ENCODE measurements at places on chromosomes 16 and 17.

GRCh38 chr16:14289692-14290340, 218.7 kb downstream of the MRTFB start:
- DNase-seq: no peak

DNA sequence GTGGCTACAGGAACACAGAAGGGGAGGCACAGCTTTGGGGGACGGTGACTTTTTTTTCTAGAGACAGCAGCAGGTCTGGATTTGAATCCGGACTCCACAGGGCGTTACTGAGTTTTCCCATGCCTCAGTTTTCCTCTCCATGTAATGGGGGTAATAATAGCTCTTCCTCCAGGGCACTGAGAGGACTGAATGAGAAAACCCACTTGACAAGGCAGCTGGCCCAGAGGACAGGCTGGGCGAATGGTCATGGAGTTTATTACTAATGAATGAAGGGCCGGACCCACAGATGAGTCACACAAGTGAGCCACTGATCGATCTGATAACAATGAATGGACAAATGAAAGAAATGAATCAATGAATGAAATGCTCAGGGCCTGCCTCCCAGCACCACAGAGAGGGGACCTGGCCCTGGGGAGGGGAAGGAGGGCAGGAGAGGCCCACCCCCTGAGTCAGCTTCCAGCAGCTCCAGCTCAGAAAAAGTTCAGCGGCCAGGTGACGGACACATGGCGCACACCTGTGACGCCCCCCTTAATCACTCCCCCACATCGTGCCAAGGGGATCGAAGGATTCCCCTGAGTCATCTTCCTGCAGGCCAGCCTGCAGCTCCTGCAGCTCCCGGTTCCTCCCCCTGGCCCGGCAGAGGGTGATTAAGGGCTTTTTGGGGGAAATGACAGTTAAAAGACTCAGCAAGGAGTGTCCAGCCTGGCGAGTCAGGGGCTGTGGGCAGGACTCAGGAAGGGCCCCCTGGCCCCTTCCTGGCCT, 54.3 kb downstream of the SOCS1 start:
- peak; percentile 79 for DNase-seq

- DNase-seq: no peak
Measured at GRCh38 chr16:54071514-54071913, 215.1 kb downstream of the IRX3 start.

DNA sequence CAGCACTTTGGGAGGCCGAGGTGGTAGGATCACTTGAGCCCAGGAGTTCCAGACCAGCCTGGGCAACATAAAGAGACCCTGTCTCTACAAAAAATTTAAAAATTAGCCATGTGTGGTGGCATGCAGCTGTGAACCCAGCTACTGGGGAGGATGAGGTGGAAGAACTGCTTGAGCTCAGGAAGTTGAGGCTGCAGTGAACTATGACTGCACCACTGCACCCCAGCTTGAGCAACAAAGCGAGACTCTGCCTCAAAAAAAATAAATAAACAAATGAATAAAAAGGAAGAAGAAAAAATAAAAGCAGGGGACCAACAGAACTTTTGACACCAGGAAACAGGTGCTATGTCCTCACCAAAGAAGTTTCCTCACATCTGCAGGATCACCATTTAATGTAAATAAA, 14.2 kb downstream of the TERF2 start:
- DNase-seq: no peak

GRCh38 chr17:51355441-51356410, 95.4 kb downstream of the UTP18 start:
- no peak for DNase-seq

DNA sequence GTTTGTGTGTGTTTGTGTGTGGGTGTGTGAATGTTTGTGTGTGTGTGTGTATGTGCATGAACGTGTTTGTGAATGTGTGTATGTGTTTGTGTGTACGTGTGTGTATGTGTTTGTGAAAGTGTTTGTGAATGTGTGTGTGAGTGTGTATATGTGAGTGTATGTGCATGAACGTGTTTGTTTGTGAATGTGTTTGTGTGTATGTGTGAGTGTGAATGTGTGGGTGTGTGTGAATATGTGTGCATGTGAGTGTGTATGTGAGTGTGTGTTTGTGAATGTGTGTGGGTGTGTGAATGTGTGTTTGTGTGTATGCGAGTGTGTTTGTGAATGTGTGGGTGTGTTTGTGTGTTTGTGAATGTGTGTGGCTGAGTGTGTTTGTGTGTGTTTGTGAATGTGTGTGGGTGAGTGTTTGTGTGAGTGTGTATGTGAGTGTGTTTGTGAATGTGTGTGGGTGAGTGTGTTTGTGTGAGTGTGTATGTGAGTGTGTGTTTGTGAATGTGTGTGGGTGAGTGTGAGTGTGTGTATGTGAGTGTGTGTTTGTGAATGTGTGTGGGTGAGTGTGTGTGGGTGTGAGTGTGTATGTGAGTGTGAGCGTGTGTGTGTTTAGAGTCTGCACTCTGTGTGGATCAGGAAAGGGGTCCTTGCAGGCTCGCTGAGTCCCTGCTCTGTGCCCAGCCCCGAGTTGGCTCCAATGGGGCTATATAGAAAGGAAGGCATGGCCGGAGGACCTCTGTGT, 890 bp upstream of the CD300A start:
- DNase-seq: no peak

GRCh38 chr16:17266608-17267313, 204.0 kb downstream of the XYLT1 start:
- no peak for DNase-seq

GRCh38 chr16:13897806-13898205, 22.1 kb upstream of the ERCC4 start:
- DNase-seq: no peak

GRCh38 chr16:85284141-85284817, 172.0 kb upstream of the CIBAR2 start:
- no peak for DNase-seq

DNA sequence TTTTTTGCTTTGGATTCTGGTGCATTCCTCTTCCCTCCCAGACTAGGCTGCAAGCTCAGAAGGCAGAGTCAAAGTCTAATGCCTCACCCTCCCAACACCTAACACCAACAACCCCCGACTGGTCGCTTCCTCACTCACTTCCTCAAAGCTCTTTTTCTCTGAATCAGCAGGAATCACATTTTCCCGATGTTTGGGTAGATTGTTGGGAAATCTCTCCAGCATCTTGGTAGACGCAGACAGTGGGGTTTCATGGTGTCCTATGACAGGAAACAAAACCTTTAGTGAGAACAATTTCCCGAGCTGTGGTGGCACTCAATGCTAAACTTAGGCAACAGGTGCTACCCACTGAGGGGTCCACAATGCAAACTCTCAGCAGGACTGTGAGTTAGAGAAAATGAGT, 39.9 kb upstream of the ICAM2 start:
- DNase-seq: no peak

- no peak for DNase-seq
Measured at GRCh38 chr17:63550817-63551639, 751 bp downstream of the DCAF7 start.

GRCh38 chr17:33964344-33964979, 290.6 kb upstream of the CCL2 start:
- DNase-seq: no peak

DNA sequence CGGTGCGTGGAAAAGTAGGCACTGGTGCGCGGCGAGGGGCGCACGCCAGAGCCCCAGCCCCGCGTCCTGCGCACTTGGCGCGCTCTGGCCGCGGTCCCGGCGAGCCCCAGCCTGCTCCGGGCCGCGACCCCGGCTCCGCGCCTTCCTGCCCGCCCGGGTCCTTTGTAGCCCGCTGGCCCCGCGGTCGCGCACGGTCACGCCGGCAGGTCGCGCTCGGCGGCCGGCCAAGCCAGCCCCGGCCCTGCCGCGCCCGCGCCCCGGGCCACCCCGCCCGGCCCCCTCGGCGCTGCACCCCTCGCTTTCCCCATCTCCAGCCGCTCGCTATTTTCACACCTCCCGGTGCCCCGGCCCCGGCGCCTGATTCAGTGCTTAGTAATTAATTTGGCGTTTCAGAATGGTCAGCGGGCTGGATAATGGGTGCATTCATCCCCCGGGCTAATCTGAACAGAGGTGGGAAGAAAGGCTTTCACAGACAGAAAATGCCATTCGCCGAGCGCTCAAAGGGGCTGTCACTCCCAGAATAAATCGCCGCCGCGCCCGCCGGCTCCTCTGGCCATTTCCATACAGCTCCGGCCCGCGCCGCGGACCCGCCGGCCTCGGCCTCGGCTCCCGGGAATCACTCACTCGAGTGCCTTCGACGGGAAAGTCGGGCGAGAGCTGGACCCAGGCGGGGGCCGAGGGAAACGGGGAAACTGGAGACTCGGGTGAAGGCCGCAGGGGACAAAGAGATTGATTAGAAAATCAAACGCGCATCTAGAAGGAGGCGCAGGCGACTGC, 17.8 kb upstream of the NTN1 start:
- no peak for DNase-seq

DNA sequence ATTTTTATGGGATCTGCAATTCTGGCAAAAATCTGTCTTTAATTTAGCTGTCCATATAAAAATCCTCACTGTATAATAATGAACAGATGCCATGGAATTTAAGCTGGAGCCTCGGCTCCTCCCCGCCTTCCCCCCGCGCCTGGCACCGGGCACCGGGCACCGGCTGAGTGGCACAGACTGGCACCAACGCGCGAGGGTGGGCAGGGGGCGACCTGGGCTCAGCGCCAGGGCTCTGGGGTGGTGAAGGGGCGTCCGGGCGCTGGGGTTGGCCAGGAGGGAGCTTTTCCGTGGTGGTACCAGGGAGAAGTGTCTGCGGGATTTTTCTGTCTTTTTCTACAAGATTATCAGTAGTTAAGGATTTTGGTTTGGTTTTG, 9.1 kb downstream of the NEUROD2 start:
- DNase-seq: no peak

DNA sequence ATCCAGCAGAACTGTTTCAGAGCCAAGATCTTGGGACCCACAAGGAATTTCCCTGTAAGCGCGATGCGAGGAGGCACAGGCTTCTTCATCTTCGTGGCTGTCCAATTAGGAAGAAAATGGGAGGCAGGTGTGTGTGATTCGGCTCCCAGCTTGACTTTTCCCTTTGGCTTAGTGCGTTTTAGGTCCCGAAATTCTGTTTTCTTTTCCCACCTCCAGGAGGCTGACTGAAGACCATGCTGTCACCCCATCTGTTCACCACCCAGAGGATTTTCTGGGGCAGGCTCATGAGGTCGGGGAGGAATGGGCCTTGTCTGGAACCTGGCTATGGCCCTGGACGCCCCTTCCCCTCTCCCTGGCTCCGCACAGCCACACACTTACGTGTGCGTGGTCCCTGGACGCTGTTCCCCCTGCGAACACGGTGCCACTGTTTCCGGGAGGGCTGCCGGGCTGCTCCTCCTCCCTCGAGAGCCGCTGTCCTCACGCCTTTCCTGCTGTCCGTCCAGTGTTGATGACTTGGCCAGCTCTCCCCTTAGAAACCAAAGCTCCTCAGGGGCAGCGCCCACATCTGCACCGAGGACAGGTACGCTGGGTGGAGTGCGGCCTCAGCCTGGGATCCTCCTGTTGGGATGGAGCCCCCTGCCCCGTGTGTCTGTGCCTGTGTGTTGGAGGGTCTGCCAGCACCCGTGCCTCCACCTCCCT, 2.7 kb upstream of the PABPN1L start:
- DNase-seq: no peak

DNA sequence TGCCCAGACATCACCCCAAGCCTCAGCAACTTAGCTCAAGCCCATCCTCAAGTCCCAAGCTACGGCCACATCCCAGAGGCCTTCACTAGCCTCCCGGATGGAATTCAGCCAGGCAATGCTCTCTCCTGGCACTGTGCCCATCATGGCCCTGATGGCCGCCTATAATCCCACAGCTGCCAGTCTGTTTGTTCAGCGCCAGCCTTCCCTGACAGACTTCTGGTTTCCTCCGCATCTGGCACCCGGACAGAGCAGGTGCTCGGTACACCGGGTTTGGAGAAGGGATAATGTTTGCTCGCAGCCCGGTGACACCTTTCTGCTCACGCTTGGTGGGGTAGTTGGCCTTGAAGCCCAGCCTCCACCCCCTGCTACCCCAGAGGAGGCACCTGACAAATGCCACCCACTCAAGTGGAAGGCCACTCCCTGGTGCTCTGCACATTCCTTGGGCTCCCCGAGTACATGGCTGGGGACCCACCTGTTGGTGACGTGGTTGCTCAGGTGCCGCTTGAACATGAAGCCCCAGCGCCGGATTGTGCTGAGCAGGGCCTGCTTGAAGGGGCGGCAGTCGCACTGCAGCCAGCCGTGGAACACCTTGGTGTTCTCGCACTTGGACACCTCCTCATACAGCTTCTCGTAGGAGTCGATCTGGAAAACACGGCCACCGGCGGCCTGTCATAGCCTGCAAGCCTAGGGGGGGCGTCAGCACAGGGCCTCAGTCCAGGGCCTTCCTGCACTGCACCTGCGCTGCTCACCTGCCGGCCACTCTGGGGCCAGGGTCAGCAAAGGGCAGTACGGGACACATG, 47.1 kb downstream of the DNAH17 start:
- DNase-seq: no peak

- no peak for DNase-seq
Measured at GRCh38 chr17:58353389-58353825, 1.4 kb upstream of the SUPT4H1 start.

DNA sequence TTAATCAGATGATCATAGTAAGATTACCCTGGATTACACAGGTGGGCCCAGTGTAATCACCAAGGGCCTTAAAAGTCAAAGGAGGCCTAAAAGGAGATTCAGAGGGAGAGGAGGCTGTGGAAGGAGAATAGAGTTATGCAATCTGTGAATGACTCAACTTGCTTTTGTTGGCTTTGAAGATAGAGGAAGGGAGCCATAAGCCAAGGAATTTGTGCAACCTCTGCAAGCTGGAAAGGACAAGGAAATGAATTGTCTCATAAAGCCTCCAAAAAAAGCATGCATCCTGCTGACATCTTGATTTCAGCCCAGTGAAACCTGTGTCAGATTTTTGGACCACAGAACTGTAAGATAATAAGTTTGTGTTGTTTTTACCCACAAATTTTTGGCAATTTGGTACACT, 109.6 kb downstream of the CNTNAP4 start:
- DNase-seq: no peak

- peak; percentile 68 for DNase-seq
Measured at GRCh38 chr17:2192367-2193057, 111.1 kb downstream of the SMG6 start.

GRCh38 chr16:5206331-5206990, 108.9 kb upstream of the EEF2KMT start:
- DNase-seq: no peak

DNA sequence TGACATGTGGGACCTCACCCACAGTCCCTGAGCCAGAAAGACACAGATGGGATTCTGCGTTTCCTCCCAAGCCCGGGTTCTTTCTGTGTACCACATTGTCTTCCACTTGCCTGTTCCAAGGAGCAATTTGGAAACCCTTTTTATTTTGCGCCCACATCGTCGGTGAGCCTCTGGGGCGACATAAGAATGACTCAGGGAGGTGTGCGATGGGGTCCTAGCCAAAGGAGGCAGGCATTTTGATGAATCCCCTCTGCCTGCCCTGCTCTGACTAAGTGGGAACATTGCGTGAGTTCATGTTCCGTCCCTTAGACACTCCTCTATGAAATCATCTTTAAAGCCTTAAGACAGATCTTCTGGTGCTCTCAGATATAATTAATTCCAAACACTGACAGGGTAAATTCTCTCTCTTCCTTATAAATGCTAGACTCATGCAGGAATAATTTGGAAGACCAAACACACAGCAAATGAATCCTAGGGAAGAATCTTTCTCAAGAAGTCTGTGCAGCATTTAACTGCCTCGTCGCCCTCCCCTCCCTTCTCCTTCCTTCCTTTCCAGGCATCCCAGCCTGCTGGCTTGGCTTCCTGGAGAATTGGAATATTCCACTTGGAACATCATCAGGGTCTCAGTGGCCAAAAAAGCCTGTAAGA, 52.7 kb upstream of the FOXF1 start:
- DNase-seq: no peak

Measured in HS-27A (cell line).